SK-N-SH (cell line): ENCODE measurements at places on chromosomes 4 and X. TPM values are rescaled to one million over a fixed set of nuclear protein-coding genes. Genes with fewer than 3 reads are reported as not detected.

GRCh38 chr4:112058433-112058832 is 86.8 kb upstream of the FAM241A start:
- DNase-seq = no peak

DNA sequence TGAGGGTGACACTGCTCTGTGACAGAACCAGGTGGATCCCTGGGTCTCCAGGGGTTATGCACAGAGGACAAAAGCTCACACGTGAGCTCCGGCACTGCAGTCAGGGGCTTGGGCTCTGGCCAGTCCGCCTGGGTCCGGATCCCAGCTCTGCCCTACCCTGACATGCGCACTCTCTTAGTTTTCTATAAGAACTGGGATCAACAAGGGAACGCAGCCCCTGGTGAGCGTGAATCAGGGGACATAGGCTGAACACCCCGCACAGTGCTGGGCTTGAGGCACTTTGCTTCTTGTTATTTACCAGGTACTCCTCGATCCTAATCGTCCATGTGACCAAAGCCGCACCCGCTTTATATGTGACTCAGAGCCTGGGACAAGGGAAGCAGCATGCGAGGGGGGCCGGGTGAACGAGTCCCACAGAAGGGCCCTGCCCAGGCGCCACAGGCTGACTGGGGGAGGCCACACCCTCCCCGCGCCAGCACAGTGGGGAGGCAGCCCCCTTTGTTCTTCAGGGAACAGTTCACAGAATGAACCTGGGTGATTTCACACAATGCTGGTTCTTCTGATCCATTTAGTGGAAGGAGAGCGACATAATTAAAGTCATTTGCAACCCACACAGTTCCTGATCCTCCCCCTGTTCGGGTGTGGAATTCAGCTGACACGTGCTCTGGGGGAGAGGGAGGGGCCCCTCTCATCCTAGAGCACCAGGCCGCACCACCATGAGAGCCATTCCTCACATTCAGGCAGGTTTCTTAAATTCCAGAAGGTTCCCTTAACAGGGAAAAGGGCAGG is 55.5 kb downstream of the WFS1 start:
- DNase-seq = no peak

GRCh38 chrX:115268421-115268820 is 21.1 kb upstream of the LUZP4 start:
- DNase-seq = no peak

DNA sequence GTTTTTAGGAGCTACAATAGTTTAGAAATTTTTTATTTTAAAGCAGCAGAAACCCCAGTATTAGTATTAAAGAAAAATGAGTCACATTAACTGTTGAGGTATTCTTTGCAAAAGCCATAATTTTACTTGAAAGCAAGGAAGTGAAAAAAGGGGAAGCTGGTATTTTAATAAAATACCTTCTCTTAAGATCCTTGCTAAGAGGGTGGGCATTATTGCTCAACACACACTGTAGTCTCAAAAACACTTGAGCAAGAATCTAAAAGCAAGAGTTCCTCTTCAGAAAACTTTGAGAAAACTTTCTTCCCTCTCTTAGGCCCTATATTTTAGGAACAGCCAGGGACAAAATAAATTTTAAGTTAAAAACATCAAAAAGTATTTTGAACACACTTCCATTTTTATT is 259.4 kb upstream of the DIAPH2 start:
- no peak for DNase-seq

- no peak for DNase-seq
Measured at GRCh38 chrX:138777230-138777629, 65.7 kb upstream of the FGF13 start.

DNA sequence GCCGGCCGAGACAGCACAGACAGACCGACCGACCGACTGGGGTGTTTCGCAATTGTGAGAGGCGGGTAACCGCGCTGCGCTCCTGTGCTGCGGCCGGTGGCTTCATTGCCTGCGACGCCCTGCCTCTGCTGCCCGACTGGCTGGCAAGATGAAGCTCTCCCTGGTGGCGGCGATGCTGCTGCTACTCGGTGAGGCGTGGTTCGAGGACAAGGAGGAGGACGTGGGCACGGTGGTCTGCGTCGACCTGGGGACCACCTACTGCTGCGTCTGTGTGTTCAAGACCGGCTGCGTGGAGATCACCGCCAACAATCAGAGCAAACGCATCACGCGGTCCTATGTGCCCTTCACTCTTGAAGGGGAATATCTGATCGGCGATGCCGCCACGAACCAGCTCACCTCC is 565.7 kb upstream of the SMIM31 start:
- no peak for DNase-seq

DNA sequence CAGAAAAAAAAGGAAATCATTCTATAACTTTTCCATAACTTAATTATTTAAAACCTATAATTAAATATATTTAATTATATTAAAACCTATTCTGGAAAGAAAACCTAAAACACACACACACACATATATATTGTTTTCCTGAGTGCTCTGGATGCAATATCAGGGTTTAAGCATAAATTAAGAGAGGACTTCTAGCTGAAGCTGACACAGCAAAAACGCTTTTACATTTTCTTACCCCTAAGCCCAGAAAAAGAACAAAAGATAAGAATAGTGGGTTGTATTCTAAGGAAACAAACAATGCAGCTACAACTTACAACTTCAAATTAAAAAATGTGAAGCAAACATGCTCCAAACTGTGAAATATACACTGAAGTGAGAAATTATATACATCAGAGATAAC is 52.3 kb downstream of the TMPRSS11B start:
- DNase-seq = no peak

DNA sequence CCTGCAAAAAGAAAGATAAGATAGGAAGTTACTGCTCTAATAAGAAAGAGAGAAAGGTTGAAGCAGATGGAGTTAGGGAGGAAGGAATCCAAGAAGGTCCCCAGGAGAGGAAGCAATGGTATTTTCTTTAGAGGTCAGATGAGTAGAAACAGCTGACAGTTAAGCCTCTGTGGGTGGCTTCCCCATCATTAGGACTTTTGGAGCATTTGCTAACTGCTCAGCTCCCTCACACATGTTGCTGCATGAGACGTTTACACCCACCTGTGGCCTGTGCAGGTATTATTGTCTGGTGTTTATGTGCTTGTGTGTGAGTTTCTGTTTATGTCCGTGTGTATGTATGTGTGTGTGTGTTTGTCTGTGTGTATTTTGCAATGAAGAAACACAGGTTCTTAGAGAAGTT is 346.8 kb downstream of the RAB28 start:
- no peak for DNase-seq

DNA sequence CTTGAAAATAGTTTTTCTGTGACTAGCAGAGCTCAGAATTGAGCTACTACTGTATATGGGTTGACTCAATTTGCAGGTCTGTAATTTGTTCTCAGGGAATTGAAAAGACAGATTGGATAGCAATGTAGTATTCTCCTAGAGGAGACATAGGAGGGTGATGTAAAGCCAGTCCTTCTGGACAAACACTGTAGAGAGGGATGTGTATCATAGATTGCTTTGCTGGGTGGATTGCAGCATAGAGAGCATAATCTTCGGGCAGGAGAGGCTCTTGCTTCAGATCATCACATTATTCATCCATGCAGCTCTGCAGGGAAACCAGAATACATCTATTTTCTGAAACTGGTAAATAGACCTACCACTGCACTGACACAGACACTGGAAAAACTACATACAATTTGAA is 1110.5 kb downstream of the RAPGEF2 start:
- DNase-seq = no peak

- no peak for DNase-seq
Measured at GRCh38 chr4:137209240-137209639, 323.1 kb downstream of the PCDH18 start.

DNA sequence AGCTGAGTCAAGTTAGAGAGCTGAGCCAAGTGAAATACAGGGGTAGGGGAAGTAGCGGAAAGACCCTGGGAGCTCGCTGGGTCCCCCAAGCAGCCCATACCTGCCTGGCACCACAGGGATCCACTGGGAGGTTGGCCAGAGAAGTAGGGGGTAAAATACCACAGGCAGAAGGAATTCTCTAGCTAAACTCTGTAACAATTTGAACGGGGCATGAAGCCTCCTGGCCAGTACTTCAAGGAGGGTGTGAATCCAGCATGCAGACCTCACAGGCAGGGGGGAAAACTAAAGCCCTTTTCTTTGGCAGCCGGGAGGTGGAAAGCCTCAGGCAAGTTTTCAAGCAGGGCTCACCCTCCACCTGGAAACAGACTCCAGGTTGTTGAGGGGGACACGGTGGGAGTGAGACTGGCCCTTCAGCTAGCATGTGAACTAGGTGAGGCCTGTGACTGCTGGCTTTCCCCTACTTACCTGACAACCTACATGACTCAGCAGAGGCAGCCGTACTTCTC is 3.7 kb upstream of the UGT2A1 start:
- no peak for DNase-seq

GRCh38 chr4:142719854-142720541 is 126.1 kb downstream of the INPP4B start:
- DNase-seq = peak; percentile 45

DNA sequence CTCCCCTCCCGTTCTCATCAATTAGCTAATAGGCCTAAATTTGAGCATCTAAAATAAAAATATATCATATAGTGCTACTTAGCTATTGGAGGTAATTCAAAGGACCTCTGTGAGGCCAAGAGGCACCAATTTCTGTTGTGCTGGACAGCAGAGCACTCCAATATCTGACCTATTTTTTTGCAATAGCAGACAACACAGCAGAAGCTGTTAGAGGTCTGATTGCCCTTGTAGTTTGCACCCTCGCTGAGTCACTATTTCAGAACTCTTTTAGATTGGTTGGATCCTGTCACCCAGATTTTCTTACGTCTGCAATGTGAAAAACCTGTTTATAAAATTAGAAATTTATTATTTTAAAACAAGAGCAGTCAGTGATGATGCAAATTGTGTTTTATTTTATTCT is 184.1 kb downstream of the CEP135 start:
- DNase-seq = no peak

- DNase-seq = no peak
Measured at GRCh38 chr4:167000141-167000852, 234.0 kb downstream of the SPOCK3 start.

DNA sequence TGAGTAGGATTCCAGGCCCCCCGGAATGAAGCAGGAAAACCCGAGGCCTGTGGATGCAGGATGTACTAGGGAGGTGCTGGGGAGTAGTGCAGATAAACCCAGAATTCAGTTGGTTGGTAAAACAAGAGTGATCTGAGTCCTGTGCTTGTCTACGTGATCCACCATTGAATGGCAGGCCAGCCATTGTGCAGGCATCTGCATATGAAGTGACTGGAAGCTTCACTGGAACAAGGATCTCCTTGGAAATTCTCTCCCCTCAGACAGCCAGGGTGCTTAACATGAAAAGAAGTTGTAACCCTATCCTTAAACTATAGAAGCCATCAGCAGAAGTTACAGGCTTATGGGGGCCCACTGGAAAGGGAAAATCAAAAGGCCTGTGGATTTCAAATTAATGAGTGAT is 656 bp upstream of the GSPT2 start:
- DNase-seq = peak; percentile 2

GRCh38 chr4:15104825-15105224 is 102.5 kb downstream of the CPEB2 start:
- no peak for DNase-seq

DNA sequence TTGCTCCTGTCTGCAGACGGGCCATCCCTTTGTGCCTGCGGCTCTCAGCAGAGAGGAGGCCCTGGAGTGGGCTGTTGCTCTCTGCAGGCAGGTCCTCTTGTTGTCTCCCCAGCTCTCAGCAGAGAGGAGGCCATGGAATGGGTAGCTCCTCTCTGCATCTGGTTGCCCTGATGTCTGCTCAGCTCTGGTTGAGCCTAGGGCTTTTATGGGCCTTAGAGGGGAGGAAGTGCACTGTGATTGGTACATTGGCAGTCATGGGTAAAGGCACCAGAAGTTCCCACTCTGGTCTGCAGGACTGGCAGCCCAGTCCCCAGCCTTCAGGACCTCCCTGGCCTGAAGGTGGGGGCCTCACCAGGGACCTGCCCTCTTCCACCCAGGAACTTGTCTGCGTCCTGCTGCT is 21.5 kb downstream of the SPON2 start:
- DNase-seq = no peak

- no peak for DNase-seq
Measured at GRCh38 chr4:110396963-110397362, 79.0 kb upstream of the ENPEP start.

GRCh38 chr4:153126137-153126536 is 78.1 kb upstream of the TRIM2 start:
- no peak for DNase-seq

GRCh38 chrX:50407976-50408375 is 62.6 kb downstream of the DGKK start:
- no peak for DNase-seq

GRCh38 chr4:182776376-182777105 is 140.6 kb downstream of the DCTD start:
- DNase-seq = no peak

- DNase-seq = no peak
Measured at GRCh38 chr4:146267826-146268225, 53.5 kb downstream of the REELD1 start.

DNA sequence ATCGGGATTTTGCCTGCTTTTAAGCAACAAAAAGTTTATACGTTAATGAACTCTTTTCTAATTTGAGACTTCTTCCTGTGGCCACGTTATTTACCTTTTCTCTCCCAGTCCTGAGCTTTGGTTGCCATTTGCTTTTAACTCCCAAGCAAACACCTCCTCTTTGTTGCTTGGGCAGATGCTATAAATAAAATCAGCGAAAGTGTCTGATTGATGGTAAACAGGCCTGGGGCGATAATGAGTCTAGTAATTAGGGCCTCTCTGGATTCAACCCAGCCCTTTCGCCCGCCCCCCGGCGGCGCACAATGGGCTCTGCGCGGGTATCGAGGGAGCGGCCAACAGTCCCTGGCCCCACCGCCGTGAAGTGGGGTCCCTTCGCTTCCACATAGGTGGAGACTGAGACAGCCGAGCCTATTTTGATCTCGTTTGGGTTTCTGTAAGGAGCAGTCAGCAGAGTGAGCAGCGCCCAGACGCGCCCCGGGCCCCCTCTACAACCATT is 790 bp downstream of the CLGN start:
- peak; percentile 74 for DNase-seq

The ERAS gene
- polyA plus RNA-seq = 0.03 and 0.06 TPM in 2 replicates

The CT55 gene
- 1.5 and 1.9 TPM in 2 replicates for polyA plus RNA-seq

The ZMAT1 gene
- 3.8 and 5.5 TPM in 2 replicates for polyA plus RNA-seq

The SASH3 gene
- polyA plus RNA-seq = not detected in 2 replicates

The ASB12 gene
- 0.03 TPM in 1 of 2 replicates, not detected in the other for polyA plus RNA-seq

The KLHL2 gene
- polyA plus RNA-seq = 25.0 and 36.0 TPM in 2 replicates

The FGFBP2 gene
- polyA plus RNA-seq = 0.62 and 1.7 TPM in 2 replicates

The MUC7 gene
- not detected in 2 replicates for polyA plus RNA-seq

The C4orf50 gene
- polyA plus RNA-seq = under 0.01 and 0.03 TPM in 2 replicates

The SSX4 gene
- polyA plus RNA-seq = not detected in 2 replicates

The USP51 gene
- 0.36 and 0.70 TPM in 2 replicates for polyA plus RNA-seq

The STX18 gene
- polyA plus RNA-seq = 17.3 and 22.3 TPM in 2 replicates
